ENCODE measurements at places on chromosomes 6 and 20.

GRCh38 chr6:2038092-2038491 is 207.3 kb downstream of the GMDS start:
- DNase-seq, result no peak

GRCh38 chr20:37690626-37691369 is 3.0 kb upstream of the CTNNBL1 start:
- no peak for DNase-seq

DNA sequence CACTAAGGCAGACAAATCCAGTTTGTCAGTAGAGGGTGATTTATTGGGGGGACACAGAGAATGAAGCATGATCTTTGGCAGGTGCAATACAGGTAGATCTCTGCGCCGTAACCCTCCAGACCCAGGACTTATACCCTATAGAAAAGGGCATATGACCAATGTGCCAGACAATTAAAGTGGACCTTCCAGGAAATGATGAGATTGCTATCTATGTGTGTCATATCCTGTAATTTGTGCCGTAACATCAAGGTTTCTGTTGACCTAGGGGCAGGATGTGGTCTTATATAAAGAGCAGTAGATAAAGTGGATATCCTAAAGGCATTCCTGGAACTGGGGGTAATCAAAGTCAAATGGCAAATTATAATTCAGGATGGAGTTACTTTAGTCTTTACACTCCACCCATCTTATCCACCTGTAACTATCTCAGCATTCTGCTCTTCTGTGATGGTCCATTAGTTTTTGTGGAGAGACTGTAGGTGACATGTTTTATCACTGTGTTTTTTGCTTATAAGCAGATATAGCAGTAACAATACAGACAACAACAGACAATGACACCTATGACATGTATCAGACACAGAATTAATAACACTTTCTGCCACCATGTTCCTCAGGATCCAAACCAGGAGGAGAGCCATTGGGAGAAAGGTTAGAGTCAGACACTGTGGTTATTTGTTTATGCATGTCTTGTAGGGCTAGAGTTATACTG is 43.1 kb upstream of the ZNF337 start:
- DNase-seq, result no peak

DNA sequence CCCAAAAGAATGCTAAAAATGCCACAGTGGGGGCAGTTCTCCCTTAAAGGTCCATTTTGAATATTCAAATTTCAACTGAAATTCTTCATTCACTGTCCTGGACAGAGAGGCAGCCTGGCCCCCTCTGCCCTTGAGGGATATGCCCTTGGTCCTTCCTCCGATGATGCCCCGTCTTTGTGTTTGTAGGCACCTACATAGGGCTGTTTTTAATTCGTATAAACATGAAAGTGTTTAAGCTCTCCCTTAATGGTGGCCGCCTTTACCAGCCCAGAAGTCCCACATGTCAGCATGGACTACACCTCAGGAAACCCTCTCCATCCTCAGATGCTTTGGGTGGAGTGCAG is 70.2 kb downstream of the SSR1 start:
- DNase-seq, result no peak

Measured in ecto neural progenitor cell (in vitro differentiated cells).